ENCODE measurements at places on chromosomes 13 and 19.

DNA sequence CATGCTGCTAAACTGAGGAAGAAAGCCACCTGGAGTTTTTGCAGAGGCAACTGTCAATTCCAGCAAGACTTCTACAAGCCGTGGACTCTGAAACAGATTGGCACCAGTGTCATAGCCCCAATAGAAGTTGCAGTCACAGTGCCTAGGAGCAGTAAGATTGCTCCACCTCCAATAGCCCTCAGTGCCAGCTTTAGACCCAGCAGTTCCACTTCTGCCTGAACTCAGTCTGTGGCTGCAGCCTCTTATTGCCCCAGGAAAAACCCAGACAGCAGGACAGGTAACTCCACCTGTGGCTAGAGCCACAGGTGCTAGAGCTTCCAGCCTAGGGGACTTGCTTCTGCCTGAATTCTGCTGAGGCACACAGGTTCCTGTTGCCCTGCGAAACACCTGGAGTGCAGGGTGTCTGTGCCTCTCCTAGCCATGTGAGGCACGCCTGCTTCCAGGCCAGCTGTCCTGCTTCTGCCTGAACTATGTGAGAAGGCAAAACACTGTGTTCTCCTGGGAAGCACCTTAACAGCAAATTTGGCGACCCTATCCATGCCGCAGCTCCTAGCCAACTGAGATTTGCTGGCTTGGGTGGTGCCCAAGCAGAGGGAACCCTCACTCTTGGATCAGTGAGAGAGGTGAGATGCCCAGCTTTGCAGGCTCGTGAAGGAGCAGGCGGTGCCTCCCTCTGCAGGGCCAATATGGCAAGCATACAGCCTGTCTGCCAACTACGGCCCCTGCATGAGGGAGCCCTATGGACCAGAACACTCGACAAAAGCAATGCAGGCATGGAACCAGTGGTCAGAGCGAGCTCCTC lies 607.6 kb downstream of the PCDH17 start:
- DNase-seq, result no peak

GRCh38 chr13:98677398-98677797 lies 75.1 kb downstream of the SLC15A1 start:
- no peak for DNase-seq

- no peak for DNase-seq
Observed at GRCh38 chr19:52351512-52351911, 15.5 kb downstream of the ZNF610 start.

- DNase-seq, result no peak
Observed at GRCh38 chr19:35908973-35909683, 1.0 kb upstream of the TYROBP start.

GRCh38 chr13:89057862-89058261 lies 1386.7 kb downstream of the SLITRK5 start:
- DNase-seq, result no peak

DNA sequence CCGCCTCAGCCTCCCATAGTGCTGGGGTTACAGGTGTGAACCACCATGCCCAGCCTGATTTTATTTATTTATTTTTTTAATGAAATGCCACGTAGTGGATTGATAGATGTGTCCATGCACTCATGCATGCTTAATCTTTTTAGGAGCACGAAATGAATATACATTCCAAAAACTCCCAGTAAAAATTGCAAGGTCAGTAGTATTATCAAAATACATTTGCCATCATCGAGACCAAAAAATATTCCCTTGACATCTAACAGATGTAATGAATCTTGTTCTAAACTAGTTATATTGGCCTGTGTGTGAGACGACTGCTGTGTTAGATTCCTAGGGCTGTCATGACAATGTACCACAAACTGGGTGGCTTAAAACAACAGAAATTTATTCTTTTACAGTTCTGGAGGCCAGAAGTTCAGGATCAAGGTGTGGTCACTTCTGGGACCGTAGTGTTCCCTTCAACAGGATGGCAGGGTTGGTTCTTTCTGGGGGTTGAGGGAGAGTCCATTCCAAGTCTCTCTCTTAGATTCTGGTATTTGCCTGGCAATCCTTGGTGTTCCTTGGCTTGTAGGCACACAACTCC lies 56.1 kb upstream of the UBL3 start:
- no peak for DNase-seq

- DNase-seq, result peak; percentile 71
Observed at GRCh38 chr13:103883164-103883563, 816.9 kb upstream of the SLC10A2 start.

DNA sequence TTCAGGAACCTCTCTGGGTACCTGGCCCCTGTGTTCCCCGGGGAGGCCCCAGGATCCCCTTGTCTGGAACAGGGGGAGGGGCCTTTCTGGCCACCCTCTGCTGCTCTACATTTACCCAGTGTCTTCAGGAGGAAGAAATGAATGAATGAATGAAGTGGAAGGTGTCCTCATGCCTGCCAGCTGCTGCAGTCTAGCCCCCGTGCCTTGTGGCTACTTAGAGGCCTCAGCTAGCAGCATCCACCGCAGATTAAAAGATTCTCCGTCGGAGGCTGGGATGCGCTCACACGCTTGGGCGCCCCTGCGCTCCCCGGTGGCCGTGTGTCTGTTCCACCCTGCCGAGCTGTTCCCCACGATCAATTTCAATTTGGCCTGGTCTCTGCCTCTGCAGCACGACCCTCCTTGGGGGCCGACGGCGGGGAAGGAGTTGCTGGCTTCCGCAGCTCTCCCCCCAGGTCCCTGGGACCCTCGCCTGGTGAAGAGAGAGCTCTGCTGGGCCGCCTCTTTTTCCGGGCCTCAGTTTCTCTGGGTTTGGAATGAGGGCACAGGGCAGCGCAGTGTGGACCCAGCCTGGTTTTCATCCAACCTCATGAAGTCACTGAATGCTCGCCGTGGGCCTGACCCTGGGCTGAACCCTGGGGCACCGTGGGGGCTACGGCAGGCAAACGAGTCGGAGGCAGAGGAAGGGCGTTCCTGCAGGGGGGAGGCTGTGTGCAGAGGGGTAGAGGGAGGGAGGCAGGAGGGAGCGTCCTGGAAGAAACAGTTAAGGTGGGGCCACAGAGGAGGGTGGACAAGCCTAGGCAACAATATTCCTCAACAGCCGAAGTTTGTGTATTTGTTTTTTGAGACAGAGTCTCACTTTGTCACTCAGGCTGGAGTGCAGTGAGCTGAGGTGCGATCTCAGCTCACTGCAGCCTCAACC lies 28.3 kb downstream of the EFNA2 start:
- DNase-seq, result no peak

- no peak for DNase-seq
Observed at GRCh38 chr19:2273356-2274184, 8.4 kb downstream of the PEAK3 start.

DNA sequence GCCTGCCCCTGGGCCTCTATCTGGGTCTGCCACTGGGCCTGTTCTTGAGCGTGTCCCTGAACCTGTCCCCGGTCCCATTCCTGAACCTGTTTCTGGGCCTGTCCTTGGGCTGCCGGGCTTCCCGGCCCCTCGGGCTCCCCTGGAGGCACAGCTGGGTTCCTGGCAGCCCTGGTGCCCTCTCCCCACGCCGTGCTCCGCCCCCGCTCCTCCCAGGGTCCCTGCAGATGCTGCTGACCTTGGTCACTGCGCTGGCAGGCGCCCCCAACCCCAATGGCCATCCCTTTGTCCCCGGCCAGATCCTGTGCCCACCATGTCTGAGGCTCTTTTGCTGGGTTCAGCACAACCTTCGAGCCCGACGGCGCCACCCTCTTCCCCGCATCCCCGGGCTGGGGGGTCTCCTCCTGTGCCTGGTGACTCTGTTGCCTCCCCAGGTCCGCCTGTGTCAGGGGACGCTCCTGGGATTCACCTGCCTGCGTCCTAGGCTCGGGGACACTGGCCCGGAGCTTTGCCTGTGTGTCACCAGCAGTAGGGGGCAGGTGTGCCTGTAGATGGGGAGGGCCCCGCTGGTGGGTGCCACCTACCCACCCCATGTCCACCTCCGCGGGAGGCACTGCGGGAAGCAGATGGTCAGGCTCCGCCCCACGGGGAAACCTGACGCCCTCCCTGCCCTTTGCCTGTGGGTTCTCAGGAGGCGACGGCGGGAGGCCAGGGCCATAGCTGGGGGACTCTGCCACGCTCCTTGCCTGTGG lies 41.0 kb upstream of the GRTP1 start:
- DNase-seq, result peak; percentile 92

DNA sequence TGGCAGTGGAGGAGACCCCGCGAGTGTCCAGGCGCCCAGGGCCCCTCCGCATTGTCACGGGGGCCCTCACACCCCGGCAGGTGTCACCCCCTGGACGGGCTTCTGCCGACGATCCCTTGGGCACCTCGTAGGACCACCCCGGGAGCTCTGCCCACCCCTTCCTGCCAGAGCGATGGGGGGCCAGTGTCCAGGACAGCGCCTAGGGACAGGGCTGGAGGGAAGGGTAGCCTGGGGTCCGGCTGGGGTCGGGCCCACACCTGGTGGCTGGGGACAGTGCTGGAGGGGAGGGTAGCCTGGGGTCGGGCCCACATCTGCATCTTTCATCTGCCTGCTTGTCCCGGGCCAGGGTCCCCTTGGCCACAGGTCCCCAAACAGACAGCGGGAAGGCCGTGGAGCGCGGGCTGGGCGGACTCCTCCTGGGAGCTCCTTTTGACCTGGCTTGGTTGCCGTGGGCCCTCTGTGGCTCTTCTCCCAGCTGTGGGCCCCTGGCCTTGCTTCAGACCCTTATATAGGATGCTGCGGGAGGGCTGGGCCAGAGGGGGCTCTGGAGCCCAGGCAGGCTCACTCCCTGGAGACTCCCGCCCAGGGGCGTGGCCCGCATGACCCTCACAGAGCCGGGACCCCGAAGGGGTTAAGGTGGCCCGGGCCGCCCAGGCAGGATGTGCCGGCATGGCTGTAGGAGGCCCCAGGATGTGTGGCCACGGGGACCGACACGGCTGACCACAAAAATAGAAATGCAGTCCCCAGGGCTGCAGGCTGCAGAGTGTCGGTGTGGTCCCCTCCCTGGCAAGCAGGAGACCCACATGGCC lies 74.1 kb upstream of the MCF2L start:
- no peak for DNase-seq

DNA sequence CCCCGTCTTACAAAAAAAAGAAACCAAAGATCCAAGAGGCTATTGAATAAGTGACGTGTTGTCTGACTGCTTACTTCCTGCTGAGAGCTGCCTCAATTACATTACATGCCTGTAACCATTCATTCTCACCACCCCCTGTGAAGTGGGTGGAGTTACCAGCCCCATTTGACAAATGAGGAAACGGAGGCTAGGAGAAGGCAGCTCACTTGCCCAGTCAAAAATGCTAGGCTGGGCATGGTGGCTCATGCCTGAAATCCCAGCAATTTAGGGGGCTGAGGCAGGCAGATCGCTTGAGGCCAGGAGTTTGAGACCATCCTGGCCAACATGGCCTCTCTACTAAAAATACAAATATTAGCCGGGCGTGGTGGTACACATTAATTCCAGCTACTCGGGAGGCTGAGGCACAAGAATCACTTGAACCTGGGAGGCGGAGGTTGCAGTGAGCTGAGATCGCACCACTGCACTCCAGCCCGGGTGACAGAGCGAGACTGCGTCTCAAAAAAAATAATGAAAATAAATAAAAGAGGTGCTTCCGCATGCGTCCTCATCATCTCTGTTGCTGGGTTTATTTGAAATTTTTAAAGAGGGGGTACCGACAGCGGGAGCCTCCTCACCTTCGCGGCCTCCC lies 499 bp downstream of the LSM7 start:
- peak; percentile 32 for DNase-seq

DNA sequence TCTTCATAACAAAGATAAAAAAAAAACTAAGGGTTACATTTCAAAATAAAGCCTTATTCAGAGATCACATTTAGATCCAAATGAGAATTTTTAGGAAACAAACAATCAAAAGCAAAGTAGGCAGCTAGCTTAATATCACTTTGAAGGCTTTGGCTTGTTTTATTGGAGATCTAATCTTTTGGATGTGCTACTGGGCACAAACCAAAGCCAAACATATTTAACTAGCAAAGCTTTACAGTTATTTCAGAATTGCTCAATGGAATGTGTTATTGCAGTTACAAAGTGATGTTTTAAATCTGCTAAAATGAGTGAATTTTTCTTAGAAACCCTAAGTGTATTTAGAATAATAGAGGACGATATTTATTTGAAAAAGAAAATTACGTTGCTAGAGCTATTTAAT lies 114.7 kb upstream of the KLHL1 start:
- no peak for DNase-seq

GRCh38 chr19:48419158-48419920 lies 25.9 kb downstream of the GRIN2D start:
- no peak for DNase-seq

- DNase-seq, result no peak
Observed at GRCh38 chr19:56837492-56838023, 3.0 kb downstream of the PEG3 start.

- DNase-seq, result no peak
Observed at GRCh38 chr19:15986701-15987100, 37.9 kb downstream of the OR10H4 start.

GRCh38 chr13:32237681-32238080 lies 77.5 kb downstream of the ZAR1L start:
- DNase-seq, result no peak

- no peak for DNase-seq
Observed at GRCh38 chr13:20416223-20416745, 109.4 kb downstream of the CRYL1 start.

DNA sequence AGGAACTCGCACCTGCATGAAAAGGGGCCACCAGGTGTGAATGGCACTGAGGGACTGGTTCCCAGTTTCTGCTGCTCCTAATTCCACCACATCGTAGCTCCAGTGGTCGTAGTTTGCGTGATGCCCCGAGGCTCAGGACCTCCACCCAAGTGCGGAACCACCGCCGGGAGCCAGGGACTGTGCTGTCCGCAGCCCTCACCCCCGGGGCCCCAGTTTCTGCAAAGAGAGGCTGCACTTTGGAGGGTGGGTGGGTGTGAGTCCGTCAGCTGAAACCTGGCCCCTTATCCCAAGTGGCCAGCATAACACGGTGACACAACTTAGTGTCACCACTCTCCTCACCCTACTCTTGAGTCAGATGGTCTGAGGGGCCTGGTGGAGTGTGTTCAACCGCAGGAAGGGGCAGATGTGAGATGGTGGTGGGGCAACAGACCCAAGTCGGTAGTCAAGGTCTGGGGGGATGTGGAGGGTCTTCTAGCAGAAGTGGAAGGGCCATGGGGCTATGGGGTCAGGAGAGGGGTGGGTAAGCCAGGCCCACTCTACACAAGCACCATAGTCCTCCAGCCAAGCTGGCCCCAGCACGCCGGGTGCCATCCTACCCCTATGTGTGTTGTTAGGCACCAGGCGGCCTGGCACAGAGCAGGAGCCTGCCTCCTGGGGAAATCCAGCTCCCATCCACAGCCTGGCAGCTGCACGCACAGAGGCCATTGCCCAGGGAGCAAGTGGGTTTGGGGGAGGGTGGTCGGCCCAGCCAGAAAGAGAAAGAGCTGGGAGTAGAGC lies 1301.6 kb downstream of the UQCRFS1 start:
- DNase-seq, result no peak

DNA sequence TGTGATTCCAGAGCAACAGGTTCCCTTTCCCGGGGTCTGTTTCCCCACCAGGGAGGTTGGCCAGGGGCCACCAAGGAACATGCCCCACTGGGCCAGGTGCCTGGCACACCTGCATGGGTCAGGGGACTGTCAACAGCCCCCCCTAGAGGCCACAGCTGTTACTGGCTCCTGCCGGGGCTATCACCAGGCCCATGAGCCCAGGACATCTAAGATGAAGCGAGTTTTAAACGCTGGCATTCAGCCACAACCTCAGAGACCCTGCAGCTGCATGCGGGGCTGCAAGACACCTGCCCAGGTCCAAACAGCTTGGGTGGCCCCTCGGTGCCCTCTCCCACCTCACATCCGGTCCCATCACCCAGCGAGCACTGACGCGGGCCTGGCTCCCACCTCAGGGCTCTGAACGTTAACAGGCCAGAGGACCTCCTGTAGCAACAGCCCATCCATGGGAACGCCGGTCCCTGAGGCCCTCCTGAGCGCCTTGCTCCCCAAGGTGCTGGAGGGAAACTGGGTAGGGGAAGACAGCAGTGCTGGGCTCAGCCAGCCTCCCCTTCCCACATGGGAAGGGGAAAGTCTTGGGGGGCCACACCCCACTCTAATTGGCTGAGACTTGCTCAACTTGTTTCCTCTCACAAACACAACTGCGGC lies 12.0 kb downstream of the KHSRP start:
- no peak for DNase-seq
